ENCODE measurements at places on chromosomes 16 and 17.

- no peak for DNase-seq
These were observed 111.4 kb downstream of the IRX3 start for GRCh38 chr16:54175169-54175551.

DNA sequence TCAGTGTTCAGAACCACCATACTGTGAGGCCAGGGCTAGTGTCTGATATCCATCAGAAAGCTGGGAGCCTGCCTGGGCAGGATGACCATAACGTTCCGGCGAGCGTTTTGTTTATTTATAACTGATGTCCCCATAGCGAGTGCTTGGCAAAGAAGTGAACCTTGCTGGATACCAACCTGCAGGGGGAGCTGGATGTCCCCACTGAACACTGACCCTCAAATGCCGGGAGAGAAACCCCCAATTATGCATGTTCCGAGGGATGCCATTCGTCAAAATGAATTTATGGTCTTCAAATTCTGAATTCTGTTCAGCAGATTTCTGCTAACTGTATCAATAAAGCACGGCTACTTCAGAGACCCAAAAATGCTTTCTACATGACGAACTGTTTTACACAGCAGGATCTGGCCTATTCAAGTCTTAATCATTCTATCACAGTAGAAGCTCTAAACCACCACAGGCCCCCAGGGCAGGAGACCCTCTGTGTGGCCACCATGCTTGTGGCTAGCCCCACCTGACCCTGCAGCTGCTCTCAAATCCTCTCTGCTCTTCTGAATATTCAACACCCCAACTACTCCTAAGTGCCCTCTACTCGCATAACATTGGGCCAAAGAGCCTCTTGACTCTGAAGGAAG lies 15.2 kb downstream of the MED24 start:
- no peak for DNase-seq

DNA sequence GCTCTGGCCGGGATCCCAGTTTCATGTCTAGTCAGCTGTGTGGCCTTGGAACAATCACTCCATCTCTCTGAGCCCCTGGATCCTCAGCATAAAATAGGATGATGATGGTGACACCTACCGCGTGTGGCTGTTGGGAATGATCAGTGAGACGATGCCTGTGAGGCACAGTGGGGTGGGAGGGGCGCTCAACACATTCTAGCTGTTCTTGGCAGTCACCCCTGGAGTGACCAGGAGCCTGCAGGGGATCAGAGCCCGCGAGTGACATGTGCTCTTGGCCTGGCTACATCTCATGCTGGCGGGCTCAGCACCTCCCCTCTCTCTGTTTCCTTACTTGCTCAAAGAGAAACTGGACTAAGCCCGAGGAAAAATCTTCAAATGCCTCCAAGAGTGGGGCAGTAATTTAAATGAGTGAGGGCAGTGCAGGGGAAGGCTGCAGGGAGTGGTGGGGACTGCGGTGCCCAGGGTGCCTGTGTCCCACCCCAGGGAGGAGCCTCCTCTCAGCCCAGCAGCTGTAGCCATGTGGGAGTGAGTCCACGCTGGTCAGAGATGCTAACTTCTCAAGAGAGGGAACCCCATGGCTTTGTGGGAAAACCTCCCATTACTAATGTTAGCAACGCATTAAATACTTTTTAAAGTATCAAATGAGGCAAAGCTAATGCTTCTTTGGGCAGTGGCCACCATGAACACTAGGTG lies 23.1 kb upstream of the DOK4 start:
- DNase-seq, result no peak

GRCh38 chr17:40440166-40440565 lies 3.1 kb upstream of the IGFBP4 start:
- no peak for DNase-seq

GRCh38 chr16:80151722-80152111 lies 389.1 kb upstream of the DYNLRB2 start:
- no peak for DNase-seq

DNA sequence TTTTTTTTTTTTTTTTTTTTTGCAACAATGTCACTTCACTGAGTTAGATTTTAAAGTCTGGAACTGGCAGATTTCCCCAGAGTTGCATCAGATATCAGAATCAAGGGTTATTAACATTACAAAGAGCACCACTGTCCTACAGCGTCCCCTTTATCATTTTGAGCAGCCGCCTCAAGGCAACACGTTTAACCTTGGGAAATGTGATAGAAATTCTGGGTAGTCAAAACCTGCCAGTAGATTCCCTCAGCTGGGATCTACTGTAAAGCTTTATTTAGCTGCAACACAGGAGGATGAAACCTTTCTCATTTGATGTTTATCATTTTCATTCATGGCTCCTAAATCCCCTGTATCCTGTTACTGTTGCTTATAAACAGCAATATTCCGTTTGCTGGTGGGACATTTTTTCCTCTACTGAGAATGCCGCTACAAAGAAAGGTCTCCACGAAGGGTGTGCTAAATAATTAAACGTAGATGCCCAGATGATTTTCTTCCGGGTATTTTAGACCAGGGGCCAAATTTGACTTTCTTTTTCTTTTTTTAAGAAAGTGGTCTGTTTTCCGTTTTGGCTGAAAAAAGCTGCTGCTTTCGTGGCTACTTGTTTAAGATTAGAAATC lies 436.1 kb upstream of the GOT2 start:
- no peak for DNase-seq

DNA sequence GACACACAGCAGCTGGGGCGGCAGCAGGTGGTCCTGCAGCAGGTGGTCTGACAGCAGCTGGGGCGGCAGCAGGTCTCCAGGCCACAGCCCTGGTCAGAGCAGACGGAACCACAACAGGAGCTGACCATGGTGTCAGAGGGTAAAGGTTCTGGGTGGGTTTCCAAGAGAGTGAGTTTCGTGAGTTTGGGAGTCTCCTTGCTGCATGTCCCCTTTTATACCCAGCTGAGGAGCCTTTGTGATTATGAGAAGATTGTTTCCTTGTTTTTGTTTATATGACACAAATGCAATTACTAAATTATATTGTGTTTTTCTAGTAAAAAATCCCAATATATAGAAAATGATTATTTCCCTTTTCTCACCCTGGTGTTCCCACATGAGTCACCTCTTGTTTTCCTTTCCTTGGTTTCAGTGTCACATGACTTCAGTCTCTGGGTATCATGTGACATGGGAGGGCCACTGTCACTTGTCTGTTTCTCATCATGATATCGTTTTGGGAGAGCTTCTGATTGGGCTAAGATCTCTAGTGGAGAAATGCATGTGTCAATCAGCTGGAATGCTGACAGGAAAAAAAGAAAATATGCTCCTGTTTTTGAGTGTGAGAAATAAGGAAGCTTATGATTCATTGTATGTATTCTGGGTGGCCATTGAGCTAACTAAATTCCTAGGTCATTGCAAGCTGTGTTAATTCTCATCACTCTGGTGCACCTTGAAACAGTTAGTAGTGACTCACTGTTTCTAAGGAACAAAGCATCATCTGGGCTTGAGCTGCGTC lies at the start of gene KRTAP4-6:
TSS of gene KRTAP4-6 (minus strand) at position 185 of the 772 bp plus-strand sequence. CDS start at position 128, 57 bp downstream.
- no peak for DNase-seq

DNA sequence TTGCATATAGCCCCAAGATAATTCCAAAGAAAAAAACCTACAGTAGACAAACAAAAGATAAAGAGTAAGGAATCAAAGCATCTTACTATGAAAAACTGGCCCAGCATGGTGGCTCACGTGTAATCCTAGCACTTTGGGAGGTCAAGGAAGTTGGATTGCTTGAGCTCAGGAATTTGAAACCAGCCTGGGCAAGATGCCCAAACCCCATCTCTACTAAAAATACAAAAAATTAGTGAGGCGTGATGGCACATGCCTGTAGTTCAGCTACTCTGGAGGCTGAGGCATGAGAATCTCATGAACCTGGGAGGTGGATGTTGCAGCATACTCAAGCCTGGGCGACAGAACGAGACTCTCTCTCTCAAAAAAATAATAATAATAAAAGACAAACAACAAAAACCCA lies 764.7 kb upstream of the KIF2B start:
- DNase-seq, result no peak

- no peak for DNase-seq
These were observed 19.1 kb downstream of the CUEDC1 start for GRCh38 chr17:57935833-57936807.

GRCh38 chr17:45813048-45813725 lies 29.1 kb downstream of the CRHR1 start:
- no peak for DNase-seq

GRCh38 chr17:35795007-35795870 lies at the start of gene MMP28:
Gene MMP28, minus strand, starts transcription at chr17:35795641. Its CDS starts 264 bp downstream, at chr17:35795377.
- DNase-seq, result no peak

DNA sequence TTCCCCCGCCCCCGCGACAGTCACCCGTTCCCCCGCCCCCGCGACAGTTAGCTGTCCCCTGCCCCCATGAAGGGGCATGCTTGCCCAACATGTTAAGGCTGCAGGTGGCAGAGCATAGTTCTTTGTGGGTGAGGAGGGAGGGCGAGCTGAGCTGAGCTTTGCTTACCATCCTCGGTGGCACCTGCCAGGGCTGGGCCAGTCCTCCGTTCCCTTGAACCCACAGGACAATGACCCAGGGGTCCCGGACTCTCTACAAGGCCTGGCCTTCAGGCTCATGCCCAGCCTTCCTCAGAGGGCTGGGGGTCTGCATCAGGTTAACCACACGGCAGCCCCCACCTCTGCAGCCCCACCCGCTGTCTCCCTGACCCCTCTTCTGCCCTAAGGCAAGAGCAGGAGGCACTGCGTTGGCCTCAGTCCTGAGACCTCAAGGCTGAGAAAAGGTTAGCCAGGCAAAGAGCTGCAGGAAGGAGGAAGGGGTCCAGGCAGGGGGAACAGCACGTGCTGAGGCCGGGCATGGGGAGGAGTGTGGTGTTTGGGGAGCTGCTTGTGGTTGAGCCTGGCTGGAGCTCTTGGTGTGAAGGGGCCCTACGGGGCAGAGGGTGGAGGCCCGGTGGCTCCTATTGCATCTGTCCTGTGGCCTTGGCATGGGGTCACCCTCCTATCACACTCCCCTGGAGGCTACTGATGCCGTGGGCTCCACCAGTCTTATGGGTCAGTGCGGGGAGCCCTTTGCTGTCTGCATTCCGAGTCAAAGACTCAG lies 11.4 kb upstream of the DOC2B start:
- DNase-seq, result no peak

DNA sequence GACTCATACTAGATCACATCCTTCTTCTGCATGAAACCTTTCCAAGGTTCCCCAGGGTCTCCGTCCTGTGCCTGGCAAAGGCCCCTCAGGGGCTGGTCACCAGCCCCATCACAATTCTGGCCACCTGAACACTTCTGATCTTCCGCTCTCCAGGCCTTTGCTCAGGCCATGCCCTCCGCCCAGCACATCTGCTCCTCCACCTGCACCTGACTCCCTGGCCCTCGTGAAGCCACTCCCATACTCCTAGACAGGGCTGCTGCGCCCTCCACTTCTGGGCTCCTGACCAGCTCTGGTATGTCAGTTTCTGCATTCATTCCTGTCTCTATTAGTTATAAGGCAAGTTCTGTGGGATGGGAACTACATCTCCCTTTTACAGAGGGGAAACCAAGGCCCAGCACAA lies 1.9 kb upstream of the MYL11 start:
- DNase-seq, result no peak

DNA sequence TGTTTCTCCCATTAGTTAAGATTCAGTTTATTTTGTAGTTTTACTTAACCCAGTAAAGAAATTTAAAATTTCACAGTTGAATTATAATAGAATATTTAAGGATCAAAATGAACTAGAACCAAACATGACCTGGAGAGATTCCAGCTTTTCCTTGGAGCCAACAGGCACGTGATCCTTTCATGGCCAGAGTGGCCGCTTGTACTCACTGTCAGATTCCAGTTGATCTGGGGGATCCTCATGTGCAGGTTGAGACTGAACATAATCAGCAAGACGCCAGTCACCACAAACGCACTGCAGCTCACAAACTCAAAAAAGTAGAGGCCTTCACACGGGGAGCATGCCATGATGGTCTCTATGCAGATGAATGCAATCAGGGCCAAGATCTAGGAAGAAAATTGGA lies 31.7 kb downstream of the CMTM3 start:
- DNase-seq, result no peak

DNA sequence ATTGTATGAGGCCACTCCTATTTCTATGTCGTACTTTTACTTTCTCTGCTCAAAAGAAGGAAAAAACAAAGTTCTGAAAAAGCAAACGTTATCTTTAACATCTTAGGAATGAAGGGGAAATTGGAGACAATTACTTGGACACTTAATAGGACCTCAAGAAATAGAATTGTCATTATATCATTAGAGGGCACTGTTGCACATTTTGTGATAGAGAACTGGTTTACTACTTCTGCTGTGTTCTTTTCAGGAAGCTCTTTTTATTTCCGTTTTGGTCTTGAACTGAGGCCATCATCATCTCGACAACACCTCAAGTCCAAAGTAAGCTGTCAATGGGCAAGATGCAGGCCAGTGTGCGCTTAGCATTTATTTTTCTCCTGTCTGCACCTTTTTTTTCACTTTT lies 14.6 kb downstream of the COG4 start:
- DNase-seq, result peak; percentile 60

GRCh38 chr16:35752773-35753558 lies 2293.6 kb downstream of the TP53TG3F start:
- DNase-seq, result no peak

DNA sequence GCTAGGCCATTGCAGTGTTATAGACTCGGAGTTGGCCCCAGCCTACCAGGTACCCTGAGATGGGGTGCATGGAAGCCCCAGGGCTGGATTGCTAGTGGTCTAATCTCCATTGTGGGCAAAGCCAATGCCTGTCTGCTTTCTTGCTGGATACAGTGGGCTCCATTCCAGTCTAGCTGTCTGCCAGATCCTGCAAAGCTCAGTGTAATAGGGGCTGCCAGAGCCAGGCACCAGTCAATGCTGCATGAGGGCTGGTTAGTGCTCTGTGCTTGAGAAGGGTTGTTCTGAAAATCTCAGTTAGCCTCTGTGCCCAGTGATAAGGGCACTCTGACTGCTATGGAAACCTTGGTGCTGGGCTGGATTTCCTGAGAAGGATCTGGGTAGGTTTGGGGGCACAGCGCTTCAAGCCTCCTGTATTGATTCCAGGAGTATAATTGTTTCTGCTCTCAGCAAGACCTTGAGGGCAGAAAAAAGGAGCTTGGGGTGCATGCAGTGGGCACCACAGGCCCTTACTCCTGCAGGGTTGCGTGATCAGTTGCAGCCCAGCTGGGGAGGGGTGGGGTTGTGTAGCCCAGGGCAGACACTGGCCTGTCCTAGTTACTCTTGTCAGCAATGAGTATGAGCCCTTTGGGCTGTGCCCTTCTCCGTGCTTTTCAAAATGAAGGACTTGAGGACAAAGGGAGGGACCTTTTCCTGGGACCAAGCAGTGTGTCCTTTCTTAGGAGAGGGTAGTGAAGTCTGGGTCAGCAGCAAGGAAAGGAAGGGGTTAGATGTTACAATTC lies 19.0 kb downstream of the SMPD3 start:
- no peak for DNase-seq

DNA sequence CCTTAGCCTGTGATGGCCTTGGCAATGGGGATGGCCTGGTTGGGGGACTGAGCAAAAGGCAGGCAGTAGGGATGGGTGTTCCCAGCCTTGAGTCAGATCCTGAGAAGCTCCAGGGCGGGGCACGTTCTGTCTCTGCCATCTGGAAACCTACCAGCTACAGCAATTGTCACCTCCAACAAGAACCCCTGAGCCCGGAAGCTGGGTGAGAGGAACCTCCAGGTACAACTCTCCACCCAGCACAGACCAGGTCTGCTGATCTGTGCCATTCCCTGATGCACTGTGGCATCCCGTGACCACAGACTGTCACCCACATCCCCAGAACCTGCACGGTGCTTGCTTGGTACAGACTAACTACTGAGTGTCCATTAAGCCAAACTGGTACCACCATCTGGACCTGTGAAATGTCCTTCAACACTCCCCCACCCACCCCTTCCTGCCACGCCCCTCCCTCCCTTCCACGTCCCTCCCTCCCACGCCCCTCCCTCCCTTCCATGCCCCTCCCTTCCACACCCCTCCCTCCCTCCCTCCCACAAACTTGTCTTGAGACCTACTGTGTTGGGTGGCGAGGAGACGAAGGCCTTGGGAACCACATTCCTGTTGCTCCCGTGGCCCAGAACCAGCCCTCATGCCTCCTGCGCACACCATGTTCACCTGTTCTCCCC lies 16.6 kb downstream of the MYO15B start:
- no peak for DNase-seq

Measured in CD4-positive, alpha-beta T cell treated with Interleukin-4 for 4 hours (primary cell).